ENCODE measurements at places on chromosomes 2 and 18.
A peak's percentile ranks its signal among the peaks of the same experiment; 100 is the strongest.

DNA sequence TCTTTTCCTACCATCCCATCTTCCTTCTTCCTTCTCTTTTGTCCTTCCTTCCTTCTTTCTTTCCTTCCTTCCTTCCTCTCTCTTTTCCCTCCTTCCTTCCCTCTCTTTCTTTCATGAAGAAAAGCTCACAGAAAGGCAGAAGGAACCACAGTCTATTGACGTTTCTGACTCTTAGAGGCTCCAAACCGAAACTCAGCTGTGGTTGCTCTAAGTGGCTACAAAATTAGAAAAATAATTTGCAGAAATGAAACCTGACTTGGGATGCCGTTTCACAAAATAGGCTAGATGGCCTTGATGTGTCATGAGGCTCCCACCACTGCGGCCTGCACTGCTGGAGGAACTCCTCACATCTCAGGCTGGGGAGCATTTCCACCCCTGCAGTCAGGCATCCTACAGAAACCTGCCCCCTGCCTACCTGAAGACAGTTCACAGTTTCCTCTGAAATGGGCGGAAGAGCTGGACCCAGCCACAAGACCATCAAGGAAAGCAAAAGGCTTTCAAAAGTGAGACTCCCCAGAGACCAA is 165.6 kb downstream of the SMAD7 start:
- DNase-seq = peak; percentile 6

DNA sequence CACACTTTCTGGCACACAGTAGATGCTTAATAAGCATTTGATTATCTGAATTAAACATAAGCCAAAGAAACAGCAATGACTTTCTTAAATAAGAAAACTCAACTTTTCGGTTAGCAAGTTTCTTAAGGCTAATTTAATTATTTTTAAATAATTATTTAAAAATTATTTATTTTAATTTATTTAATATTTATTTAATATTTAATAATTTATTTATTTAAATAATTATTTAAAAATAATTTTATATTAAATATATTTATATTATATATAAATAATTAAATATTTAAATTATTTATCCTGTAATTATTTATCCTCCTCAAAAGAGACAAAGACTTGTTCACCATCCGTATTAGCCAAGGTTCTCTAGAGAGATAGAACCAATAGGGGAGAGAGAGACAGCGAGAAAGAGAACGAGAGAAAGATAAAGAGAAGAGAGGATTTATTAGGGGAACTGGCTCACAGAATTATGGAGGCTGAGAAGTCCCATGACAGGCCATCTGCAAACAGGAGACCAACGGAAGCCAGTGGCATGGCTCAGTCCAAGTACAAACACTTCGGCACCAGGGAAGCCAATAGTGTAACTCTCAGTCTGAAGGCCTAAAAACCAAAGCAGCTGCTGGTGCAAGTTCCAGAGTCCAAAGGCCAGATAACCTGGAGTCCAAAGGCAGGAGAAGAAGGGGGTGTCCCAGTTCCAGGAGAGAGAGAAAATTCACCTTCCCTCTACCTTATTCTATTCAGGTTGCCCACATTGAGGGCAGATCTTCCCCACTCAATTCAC is 125.3 kb downstream of the METTL8 start:
- no peak for DNase-seq

GRCh38 chr2:101858910-101859309 is 132.8 kb upstream of the IL1R2 start:
- DNase-seq = no peak

- DNase-seq = no peak
Measured at GRCh38 chr2:72198532-72199241, 51.0 kb upstream of the CYP26B1 start.

DNA sequence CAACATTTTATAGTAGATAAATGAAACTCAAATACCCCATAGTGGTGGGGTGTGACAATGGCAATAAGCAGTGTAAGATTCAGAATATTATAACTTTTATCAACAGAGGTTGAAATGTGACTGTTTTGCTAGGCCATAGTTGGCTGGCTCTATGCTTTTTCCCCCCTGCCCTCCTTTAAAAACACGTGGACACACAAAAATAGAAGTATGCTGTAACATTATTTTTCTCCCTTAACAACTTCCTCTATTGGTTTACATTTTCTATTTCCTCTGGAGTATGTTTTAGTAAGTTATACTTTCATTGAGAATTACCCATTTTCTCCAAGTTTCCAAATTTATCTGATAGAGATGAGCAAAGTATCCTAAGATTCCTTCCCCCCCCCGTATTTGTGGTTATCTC is 31.1 kb downstream of the NDUFAF7 start:
- DNase-seq = no peak

All from CD4-positive, CD25-positive, alpha-beta regulatory T cell (primary cell).